ENCODE measurements at places on chromosomes 1 and 21. TPM values are rescaled to one million over a fixed set of nuclear protein-coding genes. Genes with fewer than 3 reads are reported as not detected.

- DNase-seq: no peak
These were observed 5.6 kb upstream of the PCBP3 start for GRCh38 chr21:45637883-45638282.

- DNase-seq: peak; percentile 69
These were observed 6.3 kb downstream of the ARF1 start for GRCh38 chr1:228088586-228089498.

- DNase-seq: no peak
These were observed 73.1 kb upstream of the USP24 start for GRCh38 chr1:55288245-55288644.

DNA sequence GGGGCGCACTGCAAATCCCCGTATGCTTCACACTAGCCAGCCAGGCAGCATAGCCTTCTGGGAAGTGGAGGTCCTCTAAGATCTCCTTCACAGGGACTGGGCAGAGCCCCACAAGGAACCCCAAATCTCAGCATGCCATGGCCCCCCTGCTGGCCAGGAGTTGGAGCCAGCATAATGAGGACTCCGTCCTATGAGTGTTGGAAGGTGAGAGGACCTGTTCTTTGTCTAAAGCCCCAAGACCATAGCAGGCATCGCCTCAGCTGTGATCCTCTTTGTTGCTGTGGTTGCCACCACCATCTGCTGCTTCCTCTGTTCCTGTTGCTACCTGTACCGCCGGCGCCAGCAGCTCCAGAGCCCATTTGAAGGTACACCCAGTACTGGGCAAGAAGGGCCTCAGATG lies 1.5 kb downstream of the SHISA4 start:
- no peak for DNase-seq

Gene ARHGEF16
- not detected for total RNA-seq

Data from fibroblast of the aortic adventitia (primary cell).